ENCODE measurements at places on chromosomes 12 and 14. TPM values are rescaled to one million over a fixed set of nuclear protein-coding genes. Genes with fewer than 3 reads are reported as not detected.
A peak's percentile ranks its signal among the peaks of the same experiment; 100 is the strongest.

GRCh38 chr14:59356767-59357166, 108.4 kb downstream of the GPR135 start:
- DNase-seq: no peak

DNA sequence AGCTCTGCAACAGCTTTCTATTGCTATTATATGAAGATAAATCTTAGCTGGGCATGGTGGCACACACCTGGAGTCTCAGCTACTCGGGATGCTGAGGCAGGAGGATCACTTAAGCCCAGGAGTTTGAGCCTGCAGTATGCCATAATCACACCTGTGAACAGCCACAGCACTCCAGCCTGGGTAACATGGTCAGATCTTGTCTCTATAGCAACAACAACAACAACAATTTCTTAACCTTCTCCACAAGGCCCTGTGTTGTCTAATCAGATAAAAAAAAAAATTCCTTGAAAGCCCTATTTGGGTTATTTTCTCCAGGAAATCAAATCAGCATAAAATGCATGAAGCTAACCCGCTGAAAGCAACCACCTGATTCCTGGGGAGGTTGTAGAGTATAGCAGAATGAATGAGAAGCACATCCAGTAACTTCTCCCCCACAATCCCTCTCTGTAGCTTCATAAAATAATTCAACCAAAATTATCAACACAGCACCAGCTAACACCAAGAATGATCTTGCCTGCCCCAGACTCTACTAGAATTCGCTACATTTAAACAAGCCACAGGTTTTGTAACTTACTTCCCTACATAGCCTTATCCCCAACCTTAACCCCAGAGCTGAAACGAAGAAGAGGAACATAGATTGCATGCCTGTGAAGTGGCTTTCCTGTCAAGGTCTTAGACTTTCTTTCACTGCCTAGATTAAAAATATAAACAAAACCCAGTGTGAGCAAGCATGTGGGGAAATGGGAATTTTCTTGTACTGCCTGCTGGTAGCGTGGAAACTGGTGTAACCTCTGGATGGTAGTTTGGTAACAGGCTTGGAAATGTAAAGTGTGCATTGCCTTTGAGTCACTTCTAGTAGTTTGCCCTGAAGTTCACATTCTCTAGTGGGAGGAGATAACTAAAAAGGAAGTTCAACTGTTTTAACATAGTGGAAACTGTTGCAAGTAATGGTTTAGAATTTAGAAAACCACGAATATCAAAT, 6.0 kb upstream of the STK38L start:
- no peak for DNase-seq

DNA sequence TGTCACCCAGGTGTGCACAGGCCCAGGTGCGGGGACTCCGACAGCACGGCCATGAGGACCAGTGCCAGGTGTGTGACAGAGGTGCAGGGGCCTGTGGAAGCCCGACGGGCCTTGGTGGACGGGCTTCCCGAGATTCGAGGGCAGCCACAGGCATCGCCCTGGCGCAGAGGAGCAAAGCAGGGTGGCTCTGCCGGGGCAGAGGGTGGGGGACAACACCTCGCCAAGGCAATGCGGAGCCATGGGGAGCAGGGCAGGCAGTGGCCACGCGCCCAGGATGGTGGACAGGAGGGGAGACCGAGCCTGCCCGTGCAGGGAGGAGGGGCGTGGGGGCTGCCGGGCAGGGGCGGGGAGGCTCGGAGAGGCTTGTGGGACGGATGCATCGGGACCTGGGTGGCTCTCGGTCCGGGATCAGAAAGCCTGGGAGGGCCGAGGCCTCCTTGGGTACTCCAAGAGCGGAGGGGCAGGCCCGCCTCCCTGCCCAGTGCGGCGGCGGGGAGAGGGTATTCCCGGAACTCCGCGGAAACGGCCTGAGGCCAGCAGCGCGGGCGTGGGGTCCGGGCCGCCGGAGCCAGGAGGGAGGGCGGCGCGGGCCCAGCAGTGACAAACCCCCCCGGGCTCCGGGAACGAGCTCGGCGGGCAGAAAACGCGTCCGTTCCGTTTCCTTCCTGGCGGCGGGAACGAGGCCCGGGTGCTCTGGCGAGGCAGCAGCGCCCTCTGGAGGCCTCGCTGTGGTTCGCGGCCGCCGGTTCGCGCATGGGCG, 1.6 kb downstream of the TMEM121 start:
- peak; percentile 83 for DNase-seq

GRCh38 chr14:63673886-63674497, 32.3 kb upstream of the WDR89 start:
- DNase-seq: no peak

GRCh38 chr12:126668961-126669360, 1598.0 kb upstream of the TMEM132C start:
- DNase-seq: no peak

GRCh38 chr14:101814934-101815333, 53.4 kb downstream of the PPP2R5C start:
- DNase-seq: no peak

DNA sequence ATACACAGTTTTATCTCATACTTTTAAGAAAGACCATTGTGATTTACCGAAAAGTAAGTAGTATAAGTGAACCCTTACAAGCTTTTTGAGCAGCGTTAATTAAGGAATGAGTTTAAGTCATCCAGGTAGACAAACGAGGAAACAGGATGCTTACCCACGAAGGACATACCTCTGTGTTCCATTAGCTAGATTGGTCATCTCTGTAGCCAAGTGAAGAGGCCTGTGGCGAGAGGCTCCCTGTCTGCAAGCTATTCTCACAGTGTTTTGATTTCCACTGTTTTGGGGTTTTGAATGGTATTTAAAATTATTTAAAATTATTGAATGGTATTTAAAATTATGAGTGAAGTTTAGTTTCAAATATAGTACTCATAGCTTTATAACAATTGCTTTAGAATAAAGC, 342.1 kb upstream of the RGS6 start:
- DNase-seq: no peak

- no peak for DNase-seq
Measured at GRCh38 chr14:100568164-100568997, 18.8 kb downstream of the BEGAIN start.

GPR135 gene
- 4.3 TPM for polyA plus RNA-seq

IL25 gene
- polyA plus RNA-seq: not detected

RNU4-1 gene
- not detected for polyA plus RNA-seq

HNF1A gene
- polyA plus RNA-seq: not detected

KRT79 gene
- polyA plus RNA-seq: not detected

KLHL33 gene
- 1.7 TPM for polyA plus RNA-seq

Data from muscle of arm (tissue), 14 donors.